ENCODE measurements at places on chromosomes 2 and 18.

DNA sequence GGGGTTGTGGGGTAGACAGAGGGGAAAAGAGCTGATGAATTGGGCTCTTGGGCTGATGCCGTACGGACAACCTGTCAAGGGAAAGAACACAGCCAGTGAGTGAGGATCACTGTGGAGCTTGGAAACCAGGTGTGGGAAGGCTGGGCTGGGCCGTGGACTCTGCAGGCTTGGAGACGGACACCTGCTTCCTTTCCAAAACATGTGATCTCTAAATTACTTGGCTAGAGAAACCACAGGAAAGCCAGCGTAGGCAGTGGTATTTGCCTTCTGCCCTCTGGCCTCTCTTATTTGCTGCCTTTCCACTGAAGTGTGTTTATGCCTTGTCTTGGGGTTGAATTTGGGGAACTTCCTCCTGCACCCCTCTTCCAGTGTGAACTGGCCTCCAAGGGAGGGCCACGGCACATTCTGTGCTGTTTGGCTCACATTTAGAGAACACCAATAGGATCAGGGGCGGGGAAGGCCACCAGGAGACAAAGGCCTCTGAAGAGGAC, 267.7 kb downstream of the PRKCE start:
- DNase-seq: no peak

- peak; percentile 55 for DNase-seq
Measured at GRCh38 chr2:237857791-237858190, 1.6 kb upstream of the RAMP1 start.

- DNase-seq: no peak
Measured at GRCh38 chr2:172079838-172080640, 5.3 kb upstream of the DLX1 start.

DNA sequence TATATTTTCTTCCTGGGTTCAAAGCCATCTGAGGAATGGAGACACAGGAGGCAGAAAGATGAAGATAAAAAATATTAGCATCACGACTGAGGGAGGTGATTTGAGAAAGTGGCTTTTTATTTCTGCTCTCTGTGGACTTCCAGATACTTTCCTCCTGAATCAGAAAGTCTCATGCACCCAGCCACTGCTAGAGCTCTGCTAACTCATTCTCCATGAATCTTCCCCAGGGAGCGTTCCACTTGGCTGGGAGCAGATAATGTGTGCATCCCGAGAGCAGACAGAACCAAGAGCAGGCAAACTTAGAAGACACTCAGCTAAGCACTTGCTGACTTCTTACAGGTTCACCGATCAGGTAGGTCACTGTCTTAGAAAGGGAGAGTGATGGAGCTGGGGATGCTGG, 264.1 kb upstream of the THUMPD2 start:
- no peak for DNase-seq

- no peak for DNase-seq
Measured at GRCh38 chr2:97871096-97871780, 124.5 kb downstream of the TMEM131 start.

DNA sequence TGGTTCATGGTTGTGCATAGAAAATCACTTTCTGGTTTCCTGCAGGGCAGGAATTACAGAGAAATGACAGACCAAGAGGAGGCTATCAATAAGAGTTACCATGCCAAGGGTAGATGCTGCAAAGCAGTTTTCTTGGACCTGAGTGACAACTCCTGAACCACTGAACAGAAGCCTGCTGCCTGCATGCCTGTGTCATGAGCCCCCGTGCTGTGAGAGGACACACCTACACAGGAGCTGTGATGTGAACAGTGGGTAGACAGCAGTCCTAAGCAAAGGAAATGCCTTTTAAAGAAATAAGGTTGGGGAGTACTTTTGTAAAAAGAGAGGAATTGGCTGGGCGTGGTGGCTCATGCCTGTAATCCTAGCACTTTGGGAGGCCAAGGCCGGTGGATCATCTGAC, 54.2 kb upstream of the CREB1 start:
- no peak for DNase-seq

DNA sequence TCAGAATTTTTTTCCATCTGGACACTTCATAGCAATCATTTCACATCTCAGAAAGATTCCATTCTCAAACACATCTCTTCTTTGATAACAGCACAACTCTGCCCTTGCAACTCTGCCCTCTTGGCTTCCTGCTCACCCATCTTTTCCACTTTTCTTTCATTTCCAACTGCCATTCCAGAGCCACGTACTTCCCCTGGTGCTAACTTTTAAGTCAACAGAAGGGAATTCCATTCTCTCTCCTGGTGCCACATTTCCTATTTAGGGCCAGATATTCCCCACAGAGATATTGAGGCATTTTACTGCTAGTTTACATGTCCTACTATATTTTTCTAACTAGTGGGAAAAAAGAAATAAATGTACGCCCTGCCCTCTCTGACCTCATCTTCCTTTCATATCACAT, 590.2 kb downstream of the ARHGAP15 start:
- DNase-seq: no peak

DNA sequence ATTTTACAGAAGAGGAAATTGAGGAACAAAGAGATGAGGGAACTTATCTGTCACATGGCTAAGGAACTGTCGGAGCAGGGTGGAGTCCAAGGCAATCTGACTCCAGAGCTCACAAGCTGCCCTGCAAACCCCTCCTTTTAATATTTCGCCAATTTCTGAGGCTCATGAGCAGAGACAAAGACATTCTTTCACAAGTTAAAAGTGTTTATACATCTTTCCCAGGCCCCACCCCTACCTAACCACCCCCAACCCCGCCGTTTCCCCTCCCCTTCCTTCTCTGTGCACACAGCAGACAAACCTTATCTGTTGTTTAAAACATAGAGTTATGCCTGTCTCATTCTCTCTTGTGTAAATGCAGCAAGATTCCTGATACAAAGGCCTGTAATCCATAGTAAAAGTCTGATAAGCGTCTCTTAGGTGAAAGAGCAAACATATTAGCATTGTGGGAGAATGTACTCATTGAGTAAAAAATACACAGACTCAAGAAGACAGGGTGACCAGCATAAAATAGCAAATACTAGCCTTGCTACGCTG, 44.3 kb downstream of the EPHA4 start:
- no peak for DNase-seq

GRCh38 chr2:17583166-17583565, 42.7 kb downstream of the VSNL1 start:
- DNase-seq: no peak
